ENCODE measurements at places on chromosomes 1 and 21.

DNA sequence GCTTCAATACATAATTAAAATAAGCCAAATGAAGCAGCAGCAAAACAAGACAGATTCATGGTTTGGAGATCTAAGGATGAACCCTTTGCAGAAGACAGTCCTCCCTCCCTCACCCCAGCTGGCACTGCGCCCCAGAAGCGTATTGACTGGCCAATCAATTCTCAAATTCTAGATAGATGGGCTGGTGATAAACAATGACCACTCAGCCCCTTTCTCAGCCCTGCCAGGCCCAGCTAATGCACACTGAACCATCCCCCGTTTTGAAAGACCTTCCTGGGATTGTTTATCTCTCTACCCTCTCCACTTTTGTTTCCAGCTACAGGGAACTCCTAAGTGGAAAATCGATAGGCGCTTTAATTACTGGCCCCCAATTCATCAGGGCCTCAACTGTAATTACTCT lies 29.0 kb downstream of the TNR start:
- no peaks in the 10 kb centered on the region for H3K4me1 ChIP-seq
- H3K27me3 ChIP-seq, result peaks cover 50% of the 10 kb centered on the region
- no peak overlapping the region for H3K4me3 ChIP-seq
- H3K36me3 ChIP-seq, result no peaks in the 10 kb centered on the region
- no peak overlapping the region for H3K27ac ChIP-seq

GRCh38 chr1:180854001-180854400 lies 58.7 kb upstream of the KIAA1614 start:
- H3K4me1 ChIP-seq, result peaks cover 11% of the 10 kb centered on the region
- no peaks in the 10 kb centered on the region for H3K27me3 ChIP-seq
- DNase-seq, result no peak
- no peak overlapping the region for H3K27ac ChIP-seq

GRCh38 chr1:11729498-11730428 lies 6.2 kb upstream of the AGTRAP start:
- H3K27me3 ChIP-seq, result no peaks in the 10 kb centered on the region
- DNase-seq, result no peak

- peak; percentile 67 for DNase-seq
- peaks cover 12% of the 10 kb centered on the region for H3K36me3 ChIP-seq
- H3K27me3 ChIP-seq, result no peaks in the 10 kb centered on the region
- H3K4me1 ChIP-seq, result peaks cover 22% of the 10 kb centered on the region
- H3K4me3 ChIP-seq, result peak overlapping the region; percentile 64
Measured at GRCh38 chr21:45330075-45330781, 42.5 kb upstream of the POFUT2 start.

- no peaks in the 10 kb centered on the region for H3K27me3 ChIP-seq
- H3K4me3 ChIP-seq, result no peak overlapping the region
- no peak for DNase-seq
- no peaks in the 10 kb centered on the region for H3K36me3 ChIP-seq
- no peak overlapping the region for H3K27ac ChIP-seq
- H3K4me1 ChIP-seq, result peaks cover 21% of the 10 kb centered on the region
Measured at GRCh38 chr1:24206083-24206464, 19.0 kb upstream of the IFNLR1 start.

- peaks cover 16% of the 10 kb centered on the region for H3K4me1 ChIP-seq
- no peak overlapping the region for H3K27ac ChIP-seq
- no peaks in the 10 kb centered on the region for H3K36me3 ChIP-seq
- no peaks in the 10 kb centered on the region for H3K27me3 ChIP-seq
- DNase-seq, result no peak
Measured at GRCh38 chr1:54934869-54935268, 45.6 kb upstream of the TMEM61 start.

DNA sequence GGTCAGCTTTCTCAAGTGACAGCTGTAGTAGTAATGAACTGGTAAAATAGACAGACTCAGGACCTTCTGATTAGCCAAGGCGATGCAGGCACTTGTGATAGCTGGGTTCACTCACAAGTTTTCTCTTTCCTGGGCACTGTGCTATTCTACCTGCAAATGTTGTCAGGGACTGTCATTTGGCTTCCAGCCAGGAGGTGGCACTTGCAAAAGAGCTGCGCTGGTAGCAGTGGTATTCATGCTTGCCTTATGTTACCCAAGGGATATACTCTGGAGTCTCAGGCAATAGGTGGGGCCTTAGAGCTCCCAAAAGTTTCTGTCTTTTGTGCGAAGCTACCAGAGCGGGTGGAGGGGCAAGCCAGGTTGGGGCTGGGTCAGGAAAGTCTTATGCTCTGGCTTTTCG lies 23.5 kb downstream of the IFI44 start:
- H3K36me3 ChIP-seq, result no peaks in the 10 kb centered on the region
- DNase-seq, result no peak
- no peak overlapping the region for H3K4me3 ChIP-seq
- no peak overlapping the region for H3K27ac ChIP-seq
- peaks cover 6% of the 10 kb centered on the region for H3K4me1 ChIP-seq

DNA sequence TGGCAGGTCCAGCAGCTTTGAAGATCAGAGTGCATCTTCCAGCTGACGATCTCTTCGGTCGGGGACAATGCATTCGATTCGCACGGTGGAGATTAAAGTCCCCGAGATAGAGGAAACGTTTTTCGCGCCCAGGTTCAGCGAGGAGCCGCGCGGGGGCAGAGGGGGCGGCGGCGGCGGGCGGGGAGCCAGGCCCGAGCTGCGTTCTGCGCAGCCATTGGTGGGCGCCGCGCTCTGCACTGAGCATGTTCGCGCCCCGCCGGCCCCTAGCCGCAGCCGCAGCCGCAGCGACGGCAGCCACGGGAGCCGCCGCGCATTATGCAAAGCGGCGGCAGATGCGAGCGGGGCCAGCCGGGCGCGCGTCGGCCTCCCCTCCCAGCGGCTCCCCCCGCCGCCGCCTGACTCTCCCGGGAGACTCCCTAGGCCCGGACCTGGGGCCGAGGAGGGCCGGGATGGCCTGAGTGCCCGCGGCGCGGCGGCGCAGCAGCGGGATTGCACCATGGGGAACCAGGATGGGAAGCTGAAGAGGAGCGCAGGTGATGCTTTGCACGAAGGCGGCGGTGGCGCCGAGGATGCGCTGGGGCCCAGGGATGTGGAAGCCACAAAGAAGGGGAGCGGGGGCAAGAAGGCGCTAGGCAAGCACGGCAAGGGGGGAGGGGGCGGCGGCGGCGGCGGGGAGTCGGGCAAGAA lies at the start of gene FMN2:
Gene FMN2 (plus strand): TSS at position 270 of the 687 bp plus-strand sequence. CDS start 227 bp downstream, at position 497.
- H3K27ac ChIP-seq, result no peak within 1 kb of the TSS
- DNase-seq, result peak; percentile 9

GRCh38 chr1:93095804-93096585 lies 16.9 kb downstream of the MTF2 start:
- no peaks in the 10 kb centered on the region for H3K27me3 ChIP-seq
- DNase-seq, result no peak
- H3K36me3 ChIP-seq, result peaks cover 4% of the 10 kb centered on the region

DNA sequence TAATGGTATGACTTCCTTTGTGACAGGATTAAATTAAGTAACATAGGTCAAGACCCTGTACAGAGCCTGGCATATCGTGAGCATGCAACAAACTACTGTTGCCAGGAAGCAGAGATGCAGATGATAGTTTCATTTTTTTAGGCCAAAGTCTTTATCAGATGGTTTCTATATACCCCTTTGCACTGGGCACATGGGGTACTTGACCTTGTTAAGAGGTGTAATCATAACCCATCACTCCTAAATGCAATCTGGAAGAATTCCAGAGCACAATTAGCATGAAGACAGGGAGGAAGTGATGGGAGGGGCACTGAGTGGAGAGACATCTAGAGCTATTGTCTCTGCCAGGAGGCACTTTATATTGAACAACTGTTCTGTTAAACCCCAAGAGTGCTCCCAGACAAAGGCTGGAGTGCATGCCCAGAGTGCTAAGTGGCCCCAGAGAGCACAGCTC lies 22.1 kb downstream of the ZBTB17 start:
- peaks cover 8% of the 10 kb centered on the region for H3K4me1 ChIP-seq
- H3K27ac ChIP-seq, result no peak overlapping the region
- no peak overlapping the region for H3K4me3 ChIP-seq
- peaks cover 24% of the 10 kb centered on the region for H3K36me3 ChIP-seq
- DNase-seq, result no peak
- no peaks in the 10 kb centered on the region for H3K27me3 ChIP-seq

DNA sequence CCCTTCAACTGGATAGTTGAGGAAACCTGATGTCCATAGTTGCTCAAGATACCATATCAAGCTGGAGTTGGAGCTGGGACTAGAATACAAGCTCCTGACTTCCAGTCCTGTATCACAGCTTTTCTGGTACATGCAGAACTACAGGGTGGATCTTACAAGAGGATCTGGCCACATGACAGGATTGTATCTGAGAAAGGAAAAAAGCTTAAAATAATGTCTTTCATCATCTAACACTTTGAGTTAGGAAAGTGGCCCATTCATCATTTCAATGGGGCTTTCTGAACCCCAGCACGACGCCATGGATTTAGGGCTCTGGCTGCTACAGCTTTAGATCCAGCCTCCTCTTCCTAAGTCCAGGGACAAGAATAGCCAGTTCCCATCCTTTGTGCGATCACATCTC lies 46.9 kb downstream of the RASSF5 start:
- H3K27me3 ChIP-seq, result peaks cover 44% of the 10 kb centered on the region
- H3K27ac ChIP-seq, result no peak overlapping the region
- H3K4me1 ChIP-seq, result peaks cover 23% of the 10 kb centered on the region
- no peak for DNase-seq

- no peak for DNase-seq
- H3K4me3 ChIP-seq, result no peak overlapping the region
Measured at GRCh38 chr1:66546047-66546810, 12.3 kb downstream of the SGIP1 start.

GRCh38 chr1:113813218-113813617 lies 942 bp upstream of the RSBN1 start:
- peak overlapping the region; percentile 92 for H3K4me3 ChIP-seq
- peaks cover 25% of the 10 kb centered on the region for H3K36me3 ChIP-seq
- H3K4me1 ChIP-seq, result no peaks in the 10 kb centered on the region
- H3K27ac ChIP-seq, result peak overlapping the region; percentile 92
- DNase-seq, result no peak
- H3K27me3 ChIP-seq, result no peaks in the 10 kb centered on the region

GRCh38 chr1:205661429-205662134 lies 18.7 kb downstream of the SLC45A3 start:
- peaks cover 60% of the 10 kb centered on the region for H3K4me1 ChIP-seq
- H3K27me3 ChIP-seq, result no peaks in the 10 kb centered on the region
- H3K4me3 ChIP-seq, result no peak overlapping the region
- H3K27ac ChIP-seq, result peak overlapping the region; percentile 6

GRCh38 chr1:235225299-235225698 lies 64.2 kb upstream of the RBM34 start:
- no peak for DNase-seq
- H3K27me3 ChIP-seq, result no peaks in the 10 kb centered on the region
- peaks cover 8% of the 10 kb centered on the region for H3K4me1 ChIP-seq
- no peak overlapping the region for H3K4me3 ChIP-seq
- peaks cover 35% of the 10 kb centered on the region for H3K36me3 ChIP-seq
- no peak overlapping the region for H3K27ac ChIP-seq
